Cerebellum (tissue), 4 donors: ENCODE measurements at places on chromosomes 7 and 10. TPM values are rescaled to one million over a fixed set of nuclear protein-coding genes. Genes with fewer than 3 reads are reported as not detected.

Gene KBTBD2
- 66.1 TPM for total RNA-seq

DNA sequence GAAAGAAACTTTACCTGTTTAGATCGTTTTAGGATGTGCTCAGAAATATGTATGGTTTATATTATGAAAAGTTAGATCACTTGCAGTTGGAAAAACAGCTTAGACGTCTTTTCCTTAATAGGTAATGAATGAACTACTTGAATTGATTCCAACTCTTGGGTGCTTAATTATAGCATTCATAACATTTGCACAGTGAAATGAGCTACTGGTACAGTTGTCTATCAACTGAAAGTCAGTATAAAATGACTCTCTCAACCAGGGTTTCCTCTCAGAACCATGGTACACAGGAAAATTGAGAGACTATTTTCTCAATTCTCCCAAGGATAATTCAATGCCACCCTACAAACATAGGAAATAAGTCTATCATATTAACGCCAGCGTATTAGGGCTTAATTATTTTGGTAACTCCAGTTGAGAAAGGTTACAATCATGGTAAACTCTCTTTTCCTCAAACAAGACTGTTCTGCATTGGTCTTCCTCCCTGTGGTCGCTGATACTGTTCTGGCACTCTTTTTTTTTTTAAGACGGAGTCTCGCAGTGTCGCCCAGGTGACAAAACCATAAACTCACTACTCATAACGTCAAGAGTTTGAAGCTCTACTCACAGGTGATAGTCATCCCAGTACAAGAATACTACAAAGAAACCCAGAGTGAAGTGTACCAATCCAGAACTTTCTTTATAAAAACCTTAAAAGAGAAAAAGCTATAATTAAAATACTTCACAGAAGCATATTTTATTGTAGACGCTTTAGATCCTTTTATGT lies 2.0 kb downstream of the ANLN start:
- DNase-seq, result no peak

- no peak for DNase-seq
Observed at GRCh38 chr10:43819464-43820230, 171.0 kb upstream of the ZNF32 start.

DNA sequence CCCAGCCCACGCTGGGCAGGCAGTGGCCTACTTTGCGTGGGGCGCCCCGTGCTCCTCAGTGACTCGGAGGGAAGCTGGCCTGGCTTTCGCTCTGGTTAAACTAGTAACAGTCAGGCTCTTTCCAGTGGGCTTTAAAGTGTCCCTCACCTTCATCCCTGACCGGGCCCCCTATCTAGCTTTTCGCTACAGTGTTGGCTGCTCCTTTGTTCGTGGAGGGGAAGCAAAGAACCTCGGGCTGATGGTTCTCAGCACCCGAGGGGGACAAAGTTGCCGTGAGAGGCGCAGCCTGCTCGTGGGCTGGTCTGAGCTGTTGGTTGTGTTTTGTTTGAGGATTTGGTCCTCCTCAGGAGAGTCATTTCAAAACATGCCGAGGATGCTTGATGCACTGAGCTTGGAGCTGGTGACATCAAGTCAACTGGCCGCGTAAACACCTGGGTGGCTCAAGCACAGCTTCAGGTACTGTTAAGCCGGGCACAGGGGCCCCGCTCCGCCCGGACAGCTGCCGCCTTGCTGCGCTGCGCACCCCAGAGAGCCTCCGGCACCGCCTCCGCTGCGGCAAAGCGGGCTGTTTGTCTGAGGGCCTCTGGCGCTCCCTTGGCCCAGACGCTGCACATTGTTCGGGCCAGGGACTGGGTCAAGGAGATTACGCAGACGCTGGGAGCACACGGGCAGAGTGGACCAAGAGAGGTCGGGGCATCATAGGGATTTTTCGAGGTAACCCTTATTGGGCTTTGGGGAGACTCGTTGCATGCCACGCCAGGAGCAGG lies 1.6 kb downstream of the DLX6 start:
- no peak for DNase-seq

DNA sequence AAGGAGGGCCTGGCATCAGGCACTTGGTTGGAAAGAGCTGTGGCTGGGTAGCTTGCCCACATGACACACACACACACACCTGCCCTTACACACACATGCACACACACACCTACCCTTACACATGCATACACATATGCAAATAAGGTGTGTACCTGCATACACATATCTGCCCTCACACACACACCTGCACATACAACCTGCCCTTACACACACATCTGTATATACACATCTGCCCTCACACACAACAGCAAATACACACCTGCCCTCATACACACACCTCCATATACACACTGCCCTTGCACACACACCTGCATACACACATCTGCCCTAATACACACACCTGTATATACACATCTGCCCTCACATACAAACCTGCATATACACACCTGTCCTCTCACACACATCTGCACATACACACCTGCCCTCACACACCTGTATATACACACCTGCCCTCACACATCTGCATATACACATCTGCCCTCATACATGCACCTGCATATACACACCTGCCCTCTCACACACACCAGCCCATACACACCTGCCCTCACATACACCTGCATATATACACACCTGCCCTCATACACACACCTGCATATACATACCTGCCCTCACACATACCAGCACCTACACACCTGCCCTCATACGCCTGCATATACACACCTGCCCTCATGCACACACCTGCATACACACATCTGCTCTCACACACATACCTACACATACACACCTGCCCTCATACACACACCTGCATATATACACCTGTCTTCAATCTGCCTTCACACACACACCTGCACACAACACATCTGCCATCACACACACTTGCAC lies 82.9 kb downstream of the GRID1 start:
- DNase-seq, result no peak

GRCh38 chr7:27171325-27171636 lies 2.8 kb downstream of the HOXA10 start:
- no peak for DNase-seq

GRCh38 chr10:130459851-130460490 lies 323.8 kb downstream of the GLRX3 start:
- no peak for DNase-seq

- no peak for DNase-seq
Observed at GRCh38 chr10:621513-621912, 68.0 kb downstream of the DIP2C start.

DNA sequence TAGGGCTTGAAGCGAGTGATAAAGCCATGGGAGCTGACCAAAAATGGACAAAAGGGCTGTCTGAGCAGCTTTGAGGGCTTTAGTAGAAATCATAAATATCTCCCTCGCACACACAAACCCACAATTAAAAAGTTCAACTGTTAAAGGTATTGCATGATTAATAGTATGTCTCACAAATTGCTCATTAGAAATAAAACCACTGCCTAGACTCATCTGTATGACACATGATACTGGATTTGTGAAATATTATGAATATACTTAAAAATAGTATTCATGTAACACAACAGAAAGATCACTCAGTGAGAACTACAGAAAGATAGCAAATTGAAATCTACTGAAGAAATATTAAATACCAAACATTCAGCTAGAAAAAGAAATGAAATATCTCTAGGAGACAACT lies 11.9 kb upstream of the PTPN12 start:
- no peak for DNase-seq

DNA sequence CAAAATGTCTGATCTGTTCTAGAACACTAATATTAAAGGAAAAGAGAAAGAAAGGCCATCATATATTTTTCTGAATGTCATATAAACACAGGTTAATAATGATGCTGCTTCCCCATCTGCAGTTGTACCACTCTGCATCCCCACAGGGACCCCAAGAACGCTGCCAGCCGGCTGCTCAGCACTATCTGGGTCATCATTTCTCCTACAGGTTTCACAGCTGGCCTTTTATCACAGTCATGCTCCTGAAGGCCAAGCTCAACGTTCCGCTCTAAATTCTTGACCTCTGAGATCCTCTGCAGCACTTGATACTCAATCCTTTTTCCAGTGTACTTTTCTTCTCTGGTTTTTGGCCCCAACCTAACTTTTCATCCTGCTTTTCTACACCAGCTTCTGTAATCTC lies 4.8 kb downstream of the IDI1 start:
- no peak for DNase-seq

GRCh38 chr7:116951366-116952292 lies 1.7 kb upstream of the ST7 start:
- no peak for DNase-seq

DNA sequence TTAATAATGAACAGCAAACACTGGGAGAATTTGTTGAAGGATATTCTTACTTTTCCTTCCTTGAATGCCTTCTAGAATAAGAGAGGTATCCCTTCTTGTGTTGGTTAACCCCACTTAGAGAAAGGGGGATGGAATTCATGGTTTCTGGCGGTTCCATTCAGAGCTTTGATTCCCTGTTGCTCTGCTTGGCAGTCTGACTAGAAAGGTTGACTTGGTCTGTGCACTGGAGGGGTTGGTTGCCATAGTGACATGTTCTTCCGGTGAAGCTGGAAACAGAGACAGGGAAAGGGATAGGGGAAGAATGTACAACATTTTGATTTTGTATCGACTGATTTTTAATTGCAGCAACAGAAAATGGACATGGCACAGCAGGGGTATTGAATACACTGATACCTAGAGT lies 2.5 kb downstream of the TMEM178B start:
- DNase-seq, result peak; percentile 79

- no peak for DNase-seq
Observed at GRCh38 chr7:99767662-99768061, 16.3 kb downstream of the CYP3A4 start.

- no peak for DNase-seq
Observed at GRCh38 chr10:27998178-27998953, 513 bp downstream of the ODAD2 start.

DNA sequence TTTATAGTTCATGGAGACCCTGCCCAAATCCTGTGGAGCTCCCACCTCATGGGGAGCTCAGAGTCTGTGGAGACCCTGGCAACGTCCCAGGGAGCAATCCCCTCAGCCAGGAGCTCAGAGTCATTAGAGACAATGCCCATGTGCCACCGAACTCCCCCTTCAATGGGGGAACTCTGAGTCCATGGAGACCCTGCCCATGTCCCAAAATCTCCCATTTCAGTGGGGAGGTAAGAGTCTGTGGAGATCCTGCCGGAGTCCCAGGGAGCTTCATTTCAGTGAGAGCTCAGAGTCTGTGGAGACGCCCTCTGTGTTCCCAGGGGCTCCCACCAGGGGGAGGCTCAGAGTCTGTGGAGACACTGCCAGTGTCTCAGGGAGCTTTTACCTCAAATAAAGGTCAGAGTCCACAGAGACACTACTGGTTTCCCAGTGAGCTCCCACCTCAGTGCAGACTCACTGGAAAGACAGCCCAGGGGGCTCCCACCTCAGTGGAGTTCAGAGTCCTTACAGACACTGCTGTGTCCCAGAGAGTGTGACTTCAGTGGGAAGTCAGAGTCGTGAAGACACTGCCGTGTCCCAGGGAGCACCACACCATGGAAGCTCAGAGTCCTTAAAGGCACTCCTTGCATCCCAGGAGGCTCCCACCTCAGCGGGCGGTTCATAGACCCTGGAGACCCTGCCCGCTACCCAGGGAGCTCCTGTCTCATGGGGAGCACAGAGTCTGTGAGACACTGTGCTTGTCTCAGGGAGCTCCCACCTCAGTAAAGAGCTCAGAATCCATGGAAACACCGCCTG lies 5.0 kb downstream of the MYO1G start:
- no peak for DNase-seq
